ENCODE measurements at places on chromosomes 5 and 9. TPM values are rescaled to one million over a fixed set of nuclear protein-coding genes. Genes with fewer than 3 reads are reported as not detected.
A peak's percentile ranks its signal among the peaks of the same experiment; 100 is the strongest.

DNA sequence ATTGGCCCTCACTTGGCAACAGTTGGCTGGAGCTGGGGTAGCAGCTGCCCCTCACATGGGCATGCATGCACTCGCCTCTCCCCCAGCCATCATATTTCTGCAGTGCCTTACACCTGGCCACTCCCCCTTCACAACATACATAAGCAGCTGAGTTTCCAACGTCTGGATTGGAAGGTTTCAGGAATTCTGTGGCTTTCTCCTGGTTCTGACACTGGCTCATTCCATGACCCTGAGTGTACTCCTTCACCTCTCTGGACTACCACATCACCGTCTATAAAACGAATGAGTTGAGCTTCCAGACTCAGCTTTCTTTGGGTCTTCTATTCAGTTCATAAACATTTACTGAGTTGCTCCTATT lies 84.3 kb downstream of the GALNT10 start:
- no peaks in the 10 kb centered on the region for H3K27me3 ChIP-seq
- H3K4me1 ChIP-seq = peaks cover 9% of the 10 kb centered on the region
- H3K36me3 ChIP-seq = no peaks in the 10 kb centered on the region
- DNase-seq = no peak
- no peak overlapping the region for H3K4me3 ChIP-seq

GFI1B gene
- total RNA-seq = 1.0 TPM

- no peak overlapping the region for H3K4me3 ChIP-seq
- no peak overlapping the region for H3K27ac ChIP-seq
- no peaks in the 10 kb centered on the region for H3K4me1 ChIP-seq
- H3K27me3 ChIP-seq = no peaks in the 10 kb centered on the region
- DNase-seq = no peak
- H3K36me3 ChIP-seq = no peaks in the 10 kb centered on the region
Observed at GRCh38 chr9:123614306-123615263, 258.6 kb downstream of the CRB2 start.

SPINK4 gene
- not detected for total RNA-seq

GRCh38 chr5:79954620-79955019 lies 36.4 kb downstream of the MTX3 start:
- no peaks in the 10 kb centered on the region for H3K36me3 ChIP-seq
- no peaks in the 10 kb centered on the region for H3K27me3 ChIP-seq
- DNase-seq = no peak
- no peaks in the 10 kb centered on the region for H3K4me1 ChIP-seq

GRCh38 chr5:35626553-35626952 lies 8.9 kb downstream of the SPEF2 start:
- peaks cover 2% of the 10 kb centered on the region for H3K36me3 ChIP-seq
- H3K4me1 ChIP-seq = no peaks in the 10 kb centered on the region
- H3K27ac ChIP-seq = no peak overlapping the region
- H3K27me3 ChIP-seq = no peaks in the 10 kb centered on the region

DNA sequence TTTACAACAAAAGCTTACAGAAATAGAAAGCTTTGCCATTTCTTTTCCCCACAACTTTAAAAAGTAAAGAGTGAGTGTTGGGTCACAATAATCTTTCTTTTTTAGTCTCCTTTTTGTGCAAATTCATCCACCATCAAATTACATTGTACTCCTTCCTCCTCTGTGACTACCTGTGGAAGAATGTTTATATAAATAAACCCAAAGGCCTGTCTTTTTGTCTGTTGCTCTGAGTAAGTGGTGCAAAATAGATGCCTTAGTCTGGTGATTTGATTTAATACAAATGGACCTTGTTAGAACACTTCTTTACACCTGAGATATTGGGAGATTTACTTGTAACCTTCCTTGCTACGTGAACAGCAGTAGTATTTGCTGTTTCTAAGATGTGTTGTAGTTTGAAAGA lies 53.5 kb upstream of the TAF11L2 start:
- no peaks in the 10 kb centered on the region for H3K4me1 ChIP-seq
- H3K36me3 ChIP-seq = no peaks in the 10 kb centered on the region
- no peaks in the 10 kb centered on the region for H3K27me3 ChIP-seq
- H3K27ac ChIP-seq = no peak overlapping the region

DNA sequence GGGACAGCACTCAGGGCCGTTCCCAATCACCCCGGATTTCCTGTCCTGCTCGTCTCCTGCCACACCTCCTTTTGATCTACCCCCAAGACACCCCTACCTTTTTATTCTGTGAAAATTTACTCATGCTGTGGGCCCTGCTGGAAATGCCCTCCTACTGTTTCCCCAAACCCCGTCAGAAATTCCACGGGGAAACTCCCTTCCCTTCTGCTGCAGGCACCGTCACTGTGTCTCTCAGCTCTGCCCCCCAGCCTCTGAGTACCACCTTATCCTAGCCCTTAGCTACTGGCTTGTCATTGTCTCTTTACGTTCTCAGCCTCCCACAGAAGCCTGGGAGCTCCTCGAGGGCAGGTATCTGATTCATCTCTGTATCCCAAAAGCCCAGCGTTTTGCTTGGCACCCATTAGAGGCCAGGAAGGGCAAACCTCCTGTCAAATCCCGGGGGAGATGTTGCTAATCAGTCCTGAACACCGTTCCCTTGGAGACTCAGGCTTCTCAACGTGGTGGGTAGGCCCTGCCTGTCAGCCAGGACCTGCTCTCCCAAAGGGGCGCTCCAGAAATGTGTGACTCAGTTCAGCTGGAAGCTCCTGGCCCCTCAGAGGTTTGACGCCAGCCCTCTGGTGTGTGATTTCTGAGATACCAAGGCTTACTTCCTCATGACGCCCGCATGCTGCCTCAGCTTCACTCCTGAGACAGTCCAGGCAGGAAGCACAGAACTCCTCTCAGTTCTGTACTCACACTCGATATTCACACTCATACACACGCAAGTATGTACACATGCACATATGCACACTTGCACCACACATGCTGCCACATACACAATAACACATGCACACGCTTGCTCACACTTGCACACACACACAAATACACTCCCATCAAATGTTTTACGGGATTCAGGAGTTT lies 50.7 kb upstream of the GRHPR start:
- DNase-seq = no peak
- H3K27ac ChIP-seq = no peak overlapping the region
- H3K4me3 ChIP-seq = no peak overlapping the region
- H3K27me3 ChIP-seq = no peaks in the 10 kb centered on the region
- H3K36me3 ChIP-seq = no peaks in the 10 kb centered on the region
- no peaks in the 10 kb centered on the region for H3K4me1 ChIP-seq

NME5 gene
- total RNA-seq = 13.5 TPM

GRCh38 chr5:1159341-1159675 lies 42.1 kb upstream of the SLC6A19 start:
- DNase-seq = no peak
- peaks cover 7% of the 10 kb centered on the region for H3K4me1 ChIP-seq
- H3K27ac ChIP-seq = no peak overlapping the region
- no peak overlapping the region for H3K4me3 ChIP-seq
- peaks cover 14% of the 10 kb centered on the region for H3K27me3 ChIP-seq
- no peaks in the 10 kb centered on the region for H3K36me3 ChIP-seq

DOLK gene
- total RNA-seq = 17.9 TPM

- peaks cover 15% of the 10 kb centered on the region for H3K36me3 ChIP-seq
- no peaks in the 10 kb centered on the region for H3K4me1 ChIP-seq
- no peak overlapping the region for H3K4me3 ChIP-seq
- H3K27ac ChIP-seq = no peak overlapping the region
Observed at GRCh38 chr5:172949426-172949825, 9.8 kb upstream of the RPL26L1 start.

GRCh38 chr9:101877439-101877838 lies 139.0 kb upstream of the GRIN3A start:
- no peaks in the 10 kb centered on the region for H3K4me1 ChIP-seq
- H3K4me3 ChIP-seq = no peak overlapping the region
- DNase-seq = no peak
- no peaks in the 10 kb centered on the region for H3K36me3 ChIP-seq
- H3K27me3 ChIP-seq = no peaks in the 10 kb centered on the region
- H3K27ac ChIP-seq = no peak overlapping the region

ENTPD2 gene
- total RNA-seq = 1.8 TPM

GRCh38 chr5:10607666-10608073 lies 43.8 kb downstream of the ANKRD33B start:
- DNase-seq = peak; percentile 36
- no peaks in the 10 kb centered on the region for H3K36me3 ChIP-seq
- no peak overlapping the region for H3K4me3 ChIP-seq

DNA sequence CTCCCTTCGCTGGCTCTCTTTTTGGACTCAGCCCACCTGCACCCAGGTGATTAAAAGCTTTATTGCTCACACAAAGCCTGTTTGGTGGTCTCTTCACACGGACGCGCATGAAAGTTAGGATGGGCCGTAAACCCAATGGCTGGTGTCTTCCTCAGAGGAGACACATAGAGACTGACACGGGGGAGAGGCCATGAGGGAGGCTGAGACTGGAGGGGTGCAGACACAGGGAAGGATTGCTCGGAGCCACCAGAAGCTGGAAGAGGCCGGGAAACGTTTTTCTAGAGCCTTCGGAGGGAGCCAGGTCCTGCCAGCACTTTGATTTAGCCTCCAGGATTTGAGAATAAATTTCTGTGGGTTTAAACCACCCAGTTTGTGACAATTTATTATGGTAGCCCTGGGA lies 274.9 kb downstream of the AGTPBP1 start:
- no peaks in the 10 kb centered on the region for H3K27me3 ChIP-seq
- H3K27ac ChIP-seq = no peak overlapping the region
- no peaks in the 10 kb centered on the region for H3K36me3 ChIP-seq
- DNase-seq = no peak
- H3K4me1 ChIP-seq = no peaks in the 10 kb centered on the region
- H3K4me3 ChIP-seq = no peak overlapping the region

DNA sequence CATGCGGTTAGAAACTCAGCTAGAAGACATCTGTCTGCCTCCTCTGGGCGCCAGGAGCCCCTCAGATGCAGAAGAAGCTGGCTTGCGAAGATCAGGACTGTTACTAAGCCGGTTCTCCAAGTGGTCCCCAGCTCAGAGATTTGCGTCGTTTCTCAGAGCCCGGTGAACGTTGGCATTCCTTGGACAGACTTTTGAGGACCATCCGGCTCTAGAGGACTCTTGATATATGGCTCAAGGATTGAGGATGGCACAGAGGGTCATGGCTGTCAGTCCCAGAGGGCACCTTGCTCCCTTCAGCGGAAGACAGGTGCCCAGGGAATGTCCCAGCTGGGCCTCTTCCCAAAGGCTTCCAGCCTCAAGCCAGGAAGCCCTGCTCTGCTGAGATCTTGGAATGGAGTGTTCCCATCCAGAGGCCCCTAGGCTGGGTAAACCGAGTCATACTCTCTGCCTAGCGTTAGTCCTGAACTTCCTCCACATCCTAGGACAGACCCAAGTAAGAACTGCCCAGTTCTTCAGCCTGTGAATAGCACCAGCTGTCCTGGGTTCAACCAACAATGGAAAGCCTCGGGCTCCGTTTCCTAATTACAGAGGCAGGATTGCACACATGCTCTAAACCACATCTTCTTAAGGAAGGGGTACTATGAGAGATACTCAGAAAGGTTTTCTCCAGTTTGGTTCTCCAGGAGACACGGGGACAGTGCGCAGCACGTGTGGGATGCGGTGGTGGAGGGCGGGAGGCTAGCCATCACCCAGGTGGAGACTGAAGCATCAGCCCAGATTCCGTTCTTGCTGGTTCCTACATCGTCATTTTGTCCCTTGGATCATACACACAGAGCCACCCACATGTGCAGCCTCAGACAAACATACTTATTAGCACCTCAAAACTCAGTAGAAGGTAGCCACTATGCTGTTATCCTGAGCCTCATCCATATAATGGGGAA lies 51.4 kb downstream of the ZNF354C start:
- no peak for DNase-seq
- no peaks in the 10 kb centered on the region for H3K27me3 ChIP-seq
- no peaks in the 10 kb centered on the region for H3K4me1 ChIP-seq
- H3K4me3 ChIP-seq = no peak overlapping the region

DNA sequence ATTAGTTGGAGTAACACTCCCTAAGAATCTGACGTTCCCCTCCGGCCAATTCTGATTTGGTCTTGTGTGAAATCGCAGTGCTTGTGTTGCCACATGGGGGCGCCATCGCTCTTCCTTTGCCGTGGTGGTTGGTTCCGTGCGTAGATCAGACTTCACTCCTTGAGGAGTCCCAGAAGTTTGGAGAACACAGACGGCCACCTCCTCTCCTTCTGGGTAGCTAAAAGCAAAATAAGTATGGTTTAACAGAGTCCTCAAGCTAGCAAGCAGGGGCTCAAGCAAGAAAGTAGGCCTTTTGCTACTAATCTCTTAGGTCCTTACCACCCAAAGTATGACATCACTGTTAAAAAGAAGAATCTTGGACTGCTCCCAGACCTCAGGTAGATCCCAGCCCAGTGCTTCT lies 59.5 kb downstream of the HSPA4 start:
- H3K4me1 ChIP-seq = peaks cover 3% of the 10 kb centered on the region
- no peak overlapping the region for H3K27ac ChIP-seq
- H3K27me3 ChIP-seq = no peaks in the 10 kb centered on the region
- no peaks in the 10 kb centered on the region for H3K36me3 ChIP-seq

PHYHD1 gene
- total RNA-seq = 25.5 TPM

ENTREP1 gene
- total RNA-seq = 20.9 TPM

IL6ST gene
- total RNA-seq = 377 TPM

AK1 gene
- total RNA-seq = 72.3 TPM

DNA sequence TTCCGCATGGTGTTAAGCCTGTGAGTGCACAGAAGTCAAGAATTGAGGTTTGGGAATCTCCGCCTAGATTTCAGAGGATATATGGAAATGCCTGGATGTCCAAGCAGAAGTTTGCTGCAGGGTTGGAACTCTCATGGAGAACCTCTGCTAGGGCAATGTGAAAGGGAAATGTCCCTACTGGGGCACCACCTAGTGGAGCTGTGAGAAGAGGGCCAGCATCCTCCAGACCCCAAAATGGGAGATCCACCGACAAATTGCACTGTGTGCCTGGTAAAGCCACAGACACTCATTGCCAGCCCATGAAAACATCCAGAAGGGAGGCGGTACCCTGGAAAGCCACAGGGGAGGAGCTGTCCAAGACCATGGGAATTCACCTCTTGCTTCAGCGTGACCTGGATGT lies 3.6 kb upstream of the SAXO1 start:
- H3K27ac ChIP-seq = no peak overlapping the region
- no peaks in the 10 kb centered on the region for H3K27me3 ChIP-seq
- H3K4me1 ChIP-seq = no peaks in the 10 kb centered on the region
- H3K36me3 ChIP-seq = no peaks in the 10 kb centered on the region

GRCh38 chr5:137696481-137696880 lies 39.4 kb downstream of the KLHL3 start:
- no peak overlapping the region for H3K4me3 ChIP-seq
- H3K36me3 ChIP-seq = peaks cover 10% of the 10 kb centered on the region
- no peaks in the 10 kb centered on the region for H3K27me3 ChIP-seq
- no peak overlapping the region for H3K27ac ChIP-seq
- peaks cover 9% of the 10 kb centered on the region for H3K4me1 ChIP-seq

DNA sequence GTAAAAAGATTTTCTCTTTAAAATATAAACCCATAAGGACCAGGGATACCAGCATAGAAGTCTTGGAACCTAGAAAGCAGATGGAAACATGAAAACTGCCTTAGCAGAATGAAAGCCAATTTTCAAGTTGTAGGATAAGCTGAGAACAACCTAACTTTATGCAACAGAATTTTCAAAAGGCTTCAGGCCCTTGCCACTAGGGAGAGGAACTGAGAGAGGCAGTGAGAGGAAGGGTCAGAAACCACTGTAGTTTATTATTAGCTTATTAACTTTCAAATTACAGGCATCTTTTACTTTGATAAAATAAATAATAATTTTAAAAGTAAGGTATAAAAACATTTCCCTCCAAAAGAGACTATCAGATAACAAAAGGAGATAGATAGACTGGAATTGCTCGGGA lies 33.4 kb downstream of the FAM81B start:
- DNase-seq = no peak
- no peak overlapping the region for H3K27ac ChIP-seq
- no peaks in the 10 kb centered on the region for H3K36me3 ChIP-seq

GRCh38 chr9:93190133-93190525 lies 6.2 kb downstream of the WNK2 start:
- peak overlapping the region; percentile 39 for H3K27ac ChIP-seq
- H3K4me1 ChIP-seq = peaks cover 12% of the 10 kb centered on the region
- H3K4me3 ChIP-seq = no peak overlapping the region

TCOF1 gene
- total RNA-seq = 25.3 TPM

All from lung (tissue), 17 donors.